ENCODE measurements at places on chromosomes 1 and 21. TPM values are rescaled to one million over a fixed set of nuclear protein-coding genes. Genes with fewer than 3 reads are reported as not detected.

Gene ADAM30
- total RNA-seq, result not detected

Gene AUNIP
- 1.1 TPM for total RNA-seq

GRCh38 chr1:65429078-65429477 lies 8.6 kb downstream of the LEPR start:
- no peak for DNase-seq

Gene GOLT1A
- total RNA-seq, result 0.09 TPM

- no peak for DNase-seq
Observed at GRCh38 chr1:52629667-52630066, 3.3 kb upstream of the SHISAL2A start.

GRCh38 chr1:222927031-222927430 lies 112.2 kb downstream of the DISP1 start:
- no peak for DNase-seq

Gene S100A7
- total RNA-seq, result not detected

GRCh38 chr1:94555091-94555490 lies 13.5 kb upstream of the F3 start:
- no peak for DNase-seq

Gene GPR52
- 0.89 TPM for total RNA-seq

DNA sequence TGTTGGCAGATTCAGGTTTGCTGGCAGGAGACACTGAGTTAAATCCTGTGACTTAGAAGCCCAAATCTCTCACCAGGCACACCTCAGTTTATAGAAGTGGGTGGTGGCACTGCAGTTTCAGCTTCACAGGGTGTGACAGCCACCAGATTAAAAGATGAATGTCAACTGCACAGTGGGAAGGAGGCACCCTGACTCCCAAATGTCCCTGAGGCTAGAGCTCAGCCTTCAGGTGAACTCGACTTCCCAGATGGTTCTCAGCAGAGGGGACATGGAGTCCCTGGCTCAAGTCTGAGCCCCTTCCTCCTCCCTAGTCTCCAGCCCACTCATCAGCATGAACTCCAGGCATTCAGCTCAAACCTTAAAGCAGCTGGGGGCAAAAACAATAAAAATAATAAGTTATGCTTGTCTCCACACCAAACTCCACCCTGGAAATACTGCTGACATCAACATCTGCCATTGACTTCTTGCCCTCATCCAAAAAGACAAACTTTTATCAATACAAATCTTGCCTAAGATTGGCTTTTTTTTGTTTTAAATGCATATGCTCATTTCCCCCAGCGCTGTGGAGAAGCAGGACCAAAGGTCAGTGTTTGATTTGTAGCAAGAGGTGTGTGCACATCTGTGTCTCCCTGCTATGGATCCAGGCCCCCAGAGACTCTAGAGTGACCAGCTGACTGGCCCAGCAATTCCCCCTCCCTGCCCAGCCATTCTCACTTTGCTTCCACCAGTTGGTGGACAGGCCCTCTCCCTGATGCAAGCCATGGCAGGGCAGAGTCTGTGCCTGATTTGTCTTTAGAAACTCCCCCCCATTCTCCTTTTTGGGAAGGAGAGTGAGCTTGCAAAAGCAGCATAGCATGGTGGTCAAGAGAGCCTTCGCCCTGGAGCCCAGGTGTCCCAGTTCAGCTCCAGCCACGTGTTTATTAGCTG lies 18.5 kb upstream of the S100A7 start:
- no peak for DNase-seq

Gene ZBTB7B
- 7.6 TPM for total RNA-seq

DNA sequence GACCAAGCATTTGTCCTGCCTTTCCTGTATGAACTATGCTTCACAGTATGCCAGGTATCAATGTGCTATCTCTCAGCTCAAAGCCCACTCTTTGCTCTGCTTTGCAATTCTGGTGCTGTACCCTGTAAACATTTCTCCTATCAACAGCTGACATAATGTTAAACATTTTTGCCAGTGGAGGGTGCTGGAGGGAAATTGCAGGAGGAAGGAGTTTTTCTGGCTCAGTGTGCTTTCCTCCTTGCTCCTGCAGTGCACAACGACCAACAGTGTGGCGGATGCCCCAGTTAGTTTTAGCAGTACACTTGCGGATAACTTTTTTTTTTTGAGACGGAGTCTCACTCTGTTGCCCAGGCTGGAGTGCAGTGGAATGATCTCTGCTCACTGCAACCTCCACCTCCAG lies 67.1 kb upstream of the PTGFRN start:
- DNase-seq, result peak; percentile 32

Measured in muscle of leg (tissue), 16 donors.